ENCODE measurements at places on chromosomes 7 and 10.

DNA sequence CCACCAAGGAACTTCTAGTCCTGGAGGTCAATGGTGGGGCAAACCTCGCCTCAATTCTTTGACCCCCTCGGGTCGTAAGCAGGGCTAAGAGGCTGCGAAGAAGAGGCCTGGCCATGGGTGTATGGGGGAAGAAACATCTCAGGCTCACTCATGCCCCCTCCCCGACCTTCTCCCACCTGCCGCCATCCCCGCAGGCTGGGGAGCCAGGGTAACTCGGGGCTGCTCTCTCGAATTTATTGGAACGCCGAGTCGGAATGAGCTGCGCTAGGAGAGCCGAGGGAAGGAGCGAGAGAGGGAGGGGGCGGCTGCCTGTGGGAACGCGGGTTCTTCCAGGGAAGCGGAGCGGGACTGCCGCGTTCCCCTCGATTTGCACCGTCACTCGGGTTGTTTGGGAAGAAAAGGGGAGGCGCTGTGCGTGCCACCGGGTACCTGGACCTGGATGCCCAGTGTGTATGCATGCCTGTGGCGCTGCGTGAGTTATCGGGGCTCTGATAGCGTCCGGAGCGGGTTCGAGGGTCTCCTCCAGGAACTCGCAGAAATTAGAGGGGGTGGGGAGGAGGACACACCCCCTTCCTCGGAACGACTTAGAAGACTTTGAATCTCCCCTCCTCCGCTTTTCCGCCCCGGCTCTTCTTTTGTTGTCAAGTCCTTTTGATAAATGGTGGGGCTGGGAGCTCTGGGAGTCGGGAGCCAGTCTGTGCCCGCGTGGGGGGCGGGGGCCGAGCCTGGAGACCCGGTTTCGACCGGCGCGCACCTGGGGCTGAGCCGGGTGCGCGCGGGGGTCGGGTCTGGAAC, 1.8 kb upstream of the ZNF503 start:
- no peak for DNase-seq

DNA sequence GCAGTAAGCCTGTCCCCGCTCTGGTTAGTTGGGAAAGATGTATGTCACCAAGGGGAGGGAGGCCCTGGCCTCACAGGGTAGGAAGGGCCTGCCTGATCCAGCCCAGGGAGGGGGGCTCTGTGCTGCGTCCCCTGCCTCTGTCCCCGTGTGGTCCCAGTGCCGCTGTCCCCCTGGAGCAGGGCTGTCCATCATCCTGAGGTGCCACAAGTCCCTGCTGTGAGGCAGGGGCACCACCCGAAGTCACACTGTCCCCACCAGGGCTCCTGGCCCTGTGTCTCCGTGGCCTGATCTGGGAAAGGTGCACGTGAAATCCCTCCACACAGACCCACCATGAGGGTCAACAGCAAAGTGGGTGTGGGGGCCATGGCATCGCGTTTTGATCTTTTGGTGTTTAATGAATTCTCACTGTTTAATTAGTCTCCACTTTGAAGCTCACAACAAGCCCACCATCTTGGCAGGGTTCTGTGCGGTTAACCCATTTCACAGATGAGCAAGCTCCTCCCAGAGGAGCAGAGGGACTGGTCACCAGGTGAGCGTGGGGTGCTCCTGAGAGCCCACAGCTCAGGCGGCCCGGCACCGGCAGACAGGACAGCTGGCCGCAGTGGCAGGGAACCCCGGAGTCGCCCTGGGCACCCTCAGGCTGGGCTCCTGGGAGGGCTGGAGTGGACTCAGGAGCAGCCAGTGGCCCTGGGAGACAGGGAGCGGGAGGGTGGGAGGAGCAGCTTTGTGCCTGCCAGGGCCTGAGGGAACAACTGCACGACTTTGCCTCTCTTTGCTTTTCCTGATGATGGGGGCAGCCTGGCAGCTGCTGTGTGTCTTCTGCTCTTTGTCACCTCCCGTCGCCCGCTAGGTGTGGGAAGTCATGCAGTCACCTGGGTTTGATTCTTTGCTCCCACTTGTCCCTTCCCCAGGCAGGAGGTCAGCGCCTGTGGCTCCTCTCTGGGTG, 12.0 kb upstream of the CRYGN start:
- no peak for DNase-seq

DNA sequence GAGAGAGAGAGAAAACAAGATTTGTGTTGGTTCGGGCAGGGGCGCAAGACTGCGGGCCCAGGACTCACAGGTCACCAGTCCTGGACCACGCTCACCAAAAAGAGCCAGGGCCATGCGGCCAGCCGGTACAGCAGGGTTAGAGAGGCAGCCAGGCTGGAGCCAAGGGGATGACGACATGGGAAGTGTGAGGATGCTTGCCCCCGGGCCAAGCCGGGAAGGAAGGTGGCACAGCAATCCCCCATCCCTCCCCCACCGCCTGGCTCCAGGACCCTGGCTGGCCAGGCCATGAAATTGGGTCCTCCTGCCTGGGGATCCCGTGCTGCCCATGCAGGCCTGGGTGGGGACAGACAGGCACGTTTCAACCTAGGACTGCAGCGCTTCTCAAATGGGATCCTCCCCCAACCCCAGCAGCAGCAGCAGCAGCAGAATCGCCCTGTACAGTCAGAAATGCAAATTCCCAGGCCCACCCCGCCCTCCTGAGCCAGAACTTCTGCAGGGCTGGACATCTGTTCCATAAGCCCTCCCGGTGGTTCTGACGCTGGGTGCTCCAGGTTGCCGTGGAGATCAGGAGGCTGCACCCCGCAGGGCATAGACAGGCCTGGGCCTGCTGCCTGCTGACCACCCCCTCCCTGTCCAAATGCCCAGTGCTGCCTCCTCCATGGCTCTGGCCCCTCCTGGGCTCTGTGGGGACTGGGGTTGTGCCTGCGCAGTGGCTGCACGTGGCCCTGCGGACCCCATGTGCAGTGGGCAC, 35.0 kb downstream of the YKT6 start:
- DNase-seq, result no peak

- no peak for DNase-seq
Measured at GRCh38 chr7:29898301-29898700, 91.3 kb downstream of the SCRN1 start.

- DNase-seq, result no peak
Measured at GRCh38 chr10:42754155-42755027, 28.2 kb upstream of the BMS1 start.

- no peak for DNase-seq
Measured at GRCh38 chr7:99392659-99393354, 15.6 kb downstream of the PDAP1 start.

DNA sequence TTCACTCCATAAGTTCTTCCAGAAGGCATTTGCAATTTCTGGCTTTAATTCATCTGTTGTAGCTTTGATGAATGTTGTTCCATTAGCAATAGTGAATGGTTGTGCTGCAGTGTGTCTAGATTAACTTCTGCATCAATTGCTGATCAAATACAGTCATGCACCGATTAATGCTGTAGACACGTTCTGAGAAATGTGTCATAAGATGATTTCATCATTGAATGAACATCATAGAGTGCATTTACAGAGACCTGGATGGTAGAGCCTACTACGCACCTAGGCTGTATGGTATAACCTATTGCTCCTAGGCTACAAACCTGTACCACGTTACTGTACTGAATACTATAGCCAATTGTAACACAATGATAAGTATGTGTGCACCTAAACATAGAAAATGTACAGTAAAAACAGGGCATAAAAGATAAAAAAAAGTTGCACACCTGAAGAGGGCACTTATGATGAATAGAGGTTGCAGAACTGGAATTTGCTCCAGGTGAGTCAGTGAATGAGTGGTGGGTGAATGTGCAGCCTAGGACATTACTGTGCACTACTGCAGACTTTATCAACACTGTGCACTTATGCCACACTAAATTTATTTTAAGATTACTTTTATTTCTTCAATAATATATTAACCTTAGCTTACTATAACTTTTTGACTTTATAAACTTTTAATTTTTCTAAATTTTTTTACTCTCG, 170.7 kb downstream of the HERPUD2 start:
- no peak for DNase-seq

- DNase-seq, result peak; percentile 13
Measured at GRCh38 chr10:45470098-45471012, 96.3 kb downstream of the ALOX5 start.

DNA sequence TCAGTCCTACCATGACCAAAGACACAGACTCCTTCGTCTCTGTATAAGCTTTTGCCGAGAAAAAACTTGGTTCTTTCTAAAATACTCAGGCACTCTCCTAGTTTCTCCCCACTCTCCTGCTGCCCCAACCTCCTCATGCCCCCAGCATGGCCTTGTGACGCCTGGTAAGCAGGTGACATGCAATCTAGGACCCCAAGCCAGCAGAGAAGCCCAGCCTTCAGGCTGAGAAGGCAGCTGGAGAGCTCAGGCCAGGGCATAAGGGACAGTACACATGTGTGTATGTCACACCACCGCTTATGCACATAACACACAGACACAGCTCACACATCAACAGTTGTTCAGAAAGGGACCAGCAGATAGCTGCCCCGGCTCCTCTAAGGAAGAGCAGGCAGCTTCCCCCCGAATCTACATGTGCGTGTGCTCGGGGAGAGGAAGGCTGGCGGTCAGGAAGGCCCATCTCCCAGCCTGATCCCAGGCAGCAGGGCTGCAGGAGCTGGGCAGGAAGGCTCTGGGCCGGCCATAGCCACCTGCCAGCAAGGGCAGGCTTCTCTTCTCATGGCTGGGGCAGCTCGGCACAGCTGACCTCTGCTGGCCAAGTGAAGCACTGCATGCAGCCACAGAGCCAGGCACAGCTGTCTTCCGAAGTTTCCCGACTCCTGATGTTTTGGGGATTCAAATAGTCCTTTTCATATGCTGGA, 8.5 kb downstream of the DDX56 start:
- no peak for DNase-seq

DNA sequence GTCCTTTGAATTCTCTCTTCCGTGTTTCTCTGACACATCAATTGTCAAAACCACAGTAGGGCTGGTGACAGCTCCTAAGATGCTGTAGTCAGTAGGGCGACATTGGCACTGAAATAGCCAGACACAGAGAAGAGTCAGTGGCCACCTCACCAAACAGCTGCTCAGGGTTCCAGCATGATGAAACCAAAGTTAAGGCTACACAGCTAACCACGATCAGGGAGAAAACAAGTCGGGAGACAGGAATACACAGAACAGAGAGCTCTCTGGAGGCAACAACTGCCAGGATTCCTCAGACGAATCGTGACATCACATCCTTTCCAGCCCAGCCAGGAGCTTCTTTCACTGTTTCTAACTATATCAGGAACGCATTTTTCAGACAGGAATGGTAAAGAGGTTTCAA, 922.2 kb downstream of the SORCS1 start:
- DNase-seq, result no peak

DNA sequence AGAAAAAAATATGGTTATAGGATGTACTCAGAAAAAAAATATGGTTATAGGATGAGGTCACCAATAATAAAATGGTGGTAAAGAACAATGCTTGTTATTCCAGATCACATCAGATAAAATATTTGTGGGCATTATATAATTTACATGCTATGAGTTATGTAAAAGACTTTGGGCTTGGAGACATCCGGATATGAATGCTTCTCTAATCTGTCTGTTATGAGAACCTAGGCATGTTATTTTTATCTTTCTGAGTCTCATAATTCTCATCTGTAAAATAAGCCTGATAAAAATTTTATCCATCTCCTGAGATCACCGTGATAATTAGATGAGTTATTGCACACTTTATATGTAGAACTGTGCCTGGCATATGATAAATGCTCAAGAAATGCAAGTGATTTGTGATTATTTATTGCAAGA, 37.8 kb downstream of the DKK1 start:
- peak; percentile 74 for DNase-seq
